ENCODE measurements at places on chromosomes 2 and 18.

- no peak for DNase-seq
Observed at GRCh38 chr2:212842544-212843185, 304.1 kb upstream of the ERBB4 start.

DNA sequence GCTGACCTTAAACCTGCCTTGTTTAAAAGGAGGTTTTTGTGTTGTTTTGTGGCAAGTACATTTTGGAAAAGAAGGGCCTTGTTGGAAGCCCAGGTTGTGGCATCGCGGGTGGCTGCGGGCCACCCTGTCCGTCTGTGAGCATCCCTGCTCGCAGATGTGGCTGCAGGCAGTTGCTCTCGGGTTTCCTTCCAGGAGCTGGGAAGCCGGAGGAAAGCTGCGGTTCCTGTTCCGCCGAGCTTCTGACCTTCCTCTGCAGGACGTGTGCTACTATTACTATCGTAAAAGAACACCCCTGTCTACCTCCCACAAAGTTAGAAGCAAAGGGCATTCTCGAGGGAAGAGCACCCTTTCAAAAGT, 766 bp downstream of the MFF start:
- peak; percentile 47 for DNase-seq

GRCh38 chr2:191298306-191298705, 53.1 kb downstream of the MYO1B start:
- DNase-seq = no peak

DNA sequence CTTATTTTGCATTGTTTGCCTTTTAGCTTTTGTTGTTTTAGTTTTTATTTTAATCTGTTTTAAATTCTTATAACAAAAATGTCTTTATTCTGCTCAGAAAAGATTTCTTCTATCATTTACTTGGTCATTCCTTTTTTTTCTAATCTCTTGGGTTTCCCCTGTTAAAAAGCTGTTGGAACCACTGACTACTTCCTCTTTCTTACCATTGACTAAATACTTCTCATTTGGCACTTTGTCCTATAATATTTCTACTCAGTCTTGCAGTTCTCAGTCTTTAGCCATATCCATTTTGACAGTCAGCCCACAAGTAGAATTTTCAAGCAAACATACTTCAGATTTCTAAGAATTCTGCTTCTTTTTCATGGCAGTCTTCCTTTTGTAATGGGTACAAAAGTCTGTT, 567.2 kb downstream of the SATB2 start:
- DNase-seq = no peak

DNA sequence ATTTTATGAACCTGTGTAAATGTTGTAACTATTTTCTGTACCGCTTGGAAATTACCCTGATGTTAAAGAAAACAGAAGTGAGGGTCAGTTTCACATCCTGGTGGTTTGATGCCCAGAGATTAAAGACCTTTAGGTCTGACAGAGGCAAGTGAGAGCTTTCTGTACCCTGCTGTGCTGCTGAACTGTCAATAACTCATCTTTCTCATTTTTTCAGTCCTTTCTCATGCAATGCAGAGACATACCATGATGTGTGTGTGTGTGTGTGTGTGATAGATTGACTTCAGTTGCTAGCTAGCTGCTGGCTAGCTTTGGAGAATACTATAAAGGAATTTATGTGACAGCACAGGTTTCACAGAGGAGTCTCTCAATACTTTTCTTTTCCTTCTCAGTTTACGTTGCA, 2025.6 kb upstream of the LRRTM1 start:
- no peak for DNase-seq

GRCh38 chr2:13884291-13884976, 748.1 kb upstream of the LRATD1 start:
- DNase-seq = no peak

- no peak for DNase-seq
Observed at GRCh38 chr18:59646963-59647307, 50.3 kb downstream of the CCBE1 start.

GRCh38 chr2:190860985-190861680, 19.5 kb upstream of the GLS start:
- no peak for DNase-seq

DNA sequence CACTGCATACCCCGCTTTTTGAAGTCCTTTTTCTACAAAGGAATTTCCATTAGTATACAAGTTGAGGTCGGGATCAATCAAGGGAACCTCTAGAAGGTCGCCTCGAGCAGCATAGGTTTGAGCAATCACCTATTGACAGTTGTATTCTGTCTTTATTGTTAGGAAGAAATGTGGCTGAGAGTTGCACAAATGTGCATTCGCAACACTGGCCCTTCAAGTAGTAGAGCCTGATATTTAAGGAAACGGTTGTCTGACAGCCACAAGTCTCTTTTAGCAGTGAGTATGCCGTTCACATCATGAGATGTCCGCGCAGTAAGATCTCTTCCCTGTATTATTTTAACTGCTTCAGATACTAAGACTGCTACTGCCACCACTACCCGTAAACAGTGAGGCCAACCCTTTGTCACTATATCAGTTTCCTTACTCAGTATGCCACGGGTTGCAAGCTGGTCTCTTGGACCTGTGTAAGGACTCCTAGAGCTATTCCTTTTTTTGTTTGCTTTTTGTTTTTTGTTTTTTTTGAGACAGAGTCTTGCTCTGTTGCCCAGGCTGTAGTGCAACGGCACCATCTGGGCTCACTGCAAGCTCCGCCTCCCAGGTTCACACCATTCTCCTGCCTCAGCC, 10.0 kb upstream of the STARD7 start:
- DNase-seq = no peak

DNA sequence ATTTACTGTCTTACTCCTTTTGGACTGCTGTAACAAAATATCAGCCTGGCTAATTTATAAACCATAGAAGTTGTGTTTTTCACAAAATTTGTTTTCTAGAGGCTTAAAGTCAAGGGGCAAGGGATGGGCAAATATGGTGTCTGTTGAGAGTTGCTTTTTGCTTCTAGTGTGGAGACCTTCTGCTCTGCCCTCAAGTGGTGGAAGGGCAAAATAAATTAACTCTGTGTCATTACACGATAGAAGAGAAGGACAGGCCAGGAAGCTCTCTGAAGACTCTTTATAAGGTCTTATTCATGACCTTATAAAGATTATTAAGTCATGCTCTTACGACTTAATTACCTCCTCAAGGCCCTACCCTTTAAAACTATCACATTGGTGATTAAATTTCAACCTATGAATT, 181.2 kb upstream of the LRATD1 start:
- no peak for DNase-seq

DNA sequence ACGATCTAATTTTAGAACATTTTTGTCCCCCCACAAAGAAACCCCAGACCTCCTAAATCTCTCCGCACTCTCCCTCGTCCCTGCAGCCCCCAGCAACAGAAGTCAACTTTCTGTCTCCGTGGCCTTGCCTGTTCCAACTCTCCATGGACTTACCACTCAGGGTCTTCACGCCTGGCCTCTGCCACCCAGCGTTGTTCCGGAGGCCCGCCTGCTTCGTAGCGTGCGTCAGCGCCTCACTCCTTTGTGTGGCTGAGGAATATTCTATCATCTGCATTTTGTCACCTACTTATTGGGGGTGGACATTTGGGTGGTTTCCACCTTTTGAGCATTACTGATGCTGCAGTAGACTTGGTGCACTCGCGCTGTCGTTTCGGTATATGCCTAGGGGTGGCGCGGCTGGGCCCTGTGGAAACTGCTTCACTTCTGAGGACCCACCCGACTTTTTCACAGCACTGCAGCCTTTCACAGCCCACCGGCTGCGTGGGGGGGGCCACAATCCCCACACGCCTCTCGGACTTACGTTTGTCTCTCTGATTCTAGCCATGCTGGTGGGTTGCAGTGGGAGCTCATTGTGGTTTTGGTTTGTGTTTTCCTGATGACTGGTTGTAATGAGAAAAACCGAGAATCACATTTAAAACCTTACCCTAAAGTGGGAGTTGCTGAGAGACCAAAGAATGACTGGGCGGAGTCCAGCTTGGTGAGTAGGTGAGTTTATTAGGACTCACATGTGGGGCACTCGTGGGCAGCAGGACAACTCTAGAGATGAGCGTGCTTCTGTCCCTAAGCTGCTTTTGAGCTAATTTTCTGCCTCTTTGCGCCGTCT, 1.4 kb upstream of the HSBP1L1 start:
- no peak for DNase-seq

DNA sequence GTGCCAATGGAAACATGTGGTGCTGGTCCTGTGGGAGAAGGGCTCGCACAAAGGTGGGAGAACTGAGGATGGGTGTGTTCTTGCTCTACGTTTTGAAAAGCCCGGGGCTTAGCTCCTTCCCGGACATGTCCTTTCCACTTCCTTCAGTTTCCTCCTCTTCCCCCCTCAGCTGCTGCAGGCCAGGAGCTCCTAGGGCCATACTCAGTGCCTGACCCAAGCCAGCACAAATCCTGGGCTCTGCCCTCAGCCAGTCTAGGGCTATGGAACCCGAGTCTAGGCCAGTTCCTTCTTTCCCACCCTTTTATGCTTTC, 1.4 kb upstream of the SIX2 start:
- DNase-seq = no peak

- DNase-seq = no peak
Observed at GRCh38 chr2:176268976-176269318, 295 bp upstream of the MTX2 start.

GRCh38 chr2:38145236-38145635, 69.3 kb upstream of the CYP1B1 start:
- no peak for DNase-seq

GRCh38 chr2:119751706-119752105, 8.0 kb upstream of the PTPN4 start:
- DNase-seq = no peak

GRCh38 chr2:173354582-173355131, at the start of gene CDCA7:
CDCA7 (plus strand) TSS chr2:173354872; CDS start chr2:173354964, 92 bp downstream.
- peak; percentile 60 for DNase-seq

- DNase-seq = no peak
Observed at GRCh38 chr2:104856973-104857261, 3.0 kb downstream of the POU3F3 start.

- no peak for DNase-seq
Observed at GRCh38 chr2:54083021-54083420, 32.4 kb upstream of the ACYP2 start.

- DNase-seq = no peak
Observed at GRCh38 chr2:176455816-176456291, 186.6 kb downstream of the MTX2 start.

GRCh38 chr2:54572636-54573536, 116.8 kb downstream of the SPTBN1 start:
- DNase-seq = no peak

DNA sequence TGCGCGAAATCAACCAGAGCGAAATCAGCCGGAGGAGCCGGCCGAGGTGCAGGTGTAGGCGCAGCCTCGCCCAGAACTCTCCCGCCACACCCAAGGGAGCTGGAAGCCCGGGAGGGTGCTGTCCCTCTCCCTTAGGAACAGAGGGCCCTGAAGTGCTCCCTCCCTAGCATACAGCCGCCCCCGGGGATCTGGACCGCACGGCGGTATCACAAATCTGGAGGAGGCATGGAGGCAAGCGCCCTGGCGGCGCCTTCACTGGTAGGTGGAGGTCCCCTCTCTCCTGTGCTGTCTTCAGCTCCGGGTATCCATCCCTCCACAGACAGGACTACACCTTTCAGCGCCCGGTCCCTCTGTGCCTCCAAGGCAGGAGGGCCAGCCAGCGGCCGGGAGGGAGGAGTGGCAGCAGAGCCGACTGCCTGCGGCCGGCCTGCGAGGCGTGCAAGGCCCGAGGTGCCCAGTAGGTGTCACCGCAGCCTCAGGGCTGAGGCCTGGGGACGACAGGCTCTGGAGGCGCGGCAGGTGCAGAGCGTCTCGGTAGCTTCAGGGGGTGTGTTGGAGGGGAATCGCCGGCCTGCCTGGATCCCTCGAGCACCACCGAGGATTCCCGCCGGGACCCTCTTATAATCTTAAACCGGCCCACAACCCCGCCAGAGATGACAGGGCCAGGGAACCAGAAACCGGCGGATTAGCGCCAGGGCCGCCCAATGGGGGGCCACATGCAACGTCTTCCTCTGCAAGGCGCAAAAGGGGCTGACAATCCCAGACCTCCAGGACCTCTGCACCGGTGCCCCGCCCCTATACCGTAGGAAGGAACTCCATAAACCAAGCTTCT, 2.8 kb downstream of the IHH start:
- DNase-seq = peak; percentile 86

DNA sequence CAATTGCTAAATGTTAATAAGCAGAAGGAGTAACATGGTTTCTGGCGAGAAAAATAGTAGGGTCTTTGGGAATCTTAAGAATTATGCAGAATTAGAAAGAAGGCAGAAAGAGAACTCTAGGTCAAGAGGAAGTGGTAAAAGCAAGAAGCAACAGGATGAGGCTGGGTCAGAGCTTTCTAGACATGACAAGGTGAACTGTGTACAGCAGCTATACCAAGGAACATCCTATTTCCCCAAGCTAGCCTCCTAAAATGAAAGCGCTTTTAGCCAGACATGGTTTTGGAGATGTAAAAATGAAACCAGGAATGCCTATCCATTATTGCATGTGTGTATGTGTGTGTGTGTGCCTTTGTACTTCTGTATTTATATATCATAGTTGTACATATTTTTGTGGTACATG, 42.3 kb upstream of the STAT1 start:
- no peak for DNase-seq

DNA sequence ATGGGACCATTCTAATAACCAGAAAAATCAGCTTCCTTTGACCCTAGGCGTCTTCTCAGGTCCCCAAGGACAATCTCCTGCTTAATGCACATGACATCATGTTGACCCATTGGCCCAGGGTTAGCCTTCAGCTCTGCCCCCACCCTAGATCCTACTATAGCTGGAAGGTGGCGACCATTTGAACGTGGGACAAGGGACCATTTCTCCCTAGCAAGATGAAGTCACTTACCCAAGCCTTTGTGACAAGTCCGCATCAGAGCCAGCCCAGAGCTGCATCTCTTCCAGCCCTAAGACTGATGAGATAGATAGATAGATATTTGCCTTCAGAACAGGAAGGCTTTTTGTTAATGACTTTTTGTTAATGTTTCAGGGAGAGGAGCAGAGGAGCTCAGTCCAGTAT, 28.2 kb upstream of the TAF1B start:
- DNase-seq = no peak

GRCh38 chr2:144629935-144630334, 110.0 kb upstream of the ZEB2 start:
- DNase-seq = no peak

DNA sequence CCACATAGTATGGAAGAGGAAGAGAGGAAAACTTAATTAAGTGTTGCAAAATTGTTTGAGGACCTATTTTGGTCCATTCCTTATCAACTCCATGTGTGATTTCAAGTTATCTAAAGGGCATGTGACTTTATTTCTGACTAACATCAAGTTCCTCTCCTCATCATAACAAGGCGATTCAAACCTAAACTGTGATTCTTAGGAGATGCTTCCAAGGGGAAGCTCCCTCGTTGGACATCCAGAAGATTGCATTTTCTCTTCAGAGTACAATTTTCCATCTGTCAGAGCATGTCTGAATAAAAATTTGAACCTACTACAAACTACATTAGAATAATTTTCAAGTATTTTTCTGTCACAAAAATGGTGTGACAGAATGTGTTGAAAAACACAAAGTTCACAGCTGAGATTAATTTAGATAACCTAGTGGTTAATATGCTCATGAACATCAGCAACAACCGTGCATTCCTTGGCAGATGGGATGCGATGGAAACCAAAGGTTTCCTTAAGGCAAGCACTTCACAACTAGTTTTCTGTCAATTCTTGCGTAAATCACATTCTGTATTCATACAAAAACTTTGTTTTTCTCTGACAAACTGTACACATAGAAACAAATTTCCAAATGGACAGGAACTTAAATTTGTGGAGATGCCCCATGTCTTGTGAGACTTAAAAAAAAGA, 4.2 kb downstream of the SFT2D3 start:
- no peak for DNase-seq

Data from right lobe of liver (tissue), 6 donors.